ENCODE measurements at places on chromosomes 7 and 10.

GRCh38 chr7:4434306-4434705 is 247.8 kb upstream of the FOXK1 start:
- no peaks in the 10 kb centered on the region for H3K4me1 ChIP-seq
- no peak overlapping the region for H3K4me3 ChIP-seq
- no peaks in the 10 kb centered on the region for H3K36me3 ChIP-seq
- no peak for DNase-seq
- H3K27me3 ChIP-seq: no peaks in the 10 kb centered on the region
- no peak overlapping the region for H3K27ac ChIP-seq

- H3K36me3 ChIP-seq: peaks cover 7% of the 10 kb centered on the region
- H3K4me3 ChIP-seq: no peak overlapping the region
- no peaks in the 10 kb centered on the region for H3K27me3 ChIP-seq
- no peak overlapping the region for H3K27ac ChIP-seq
These were observed 28.8 kb downstream of the XPNPEP1 start for GRCh38 chr10:109894516-109894915.

DNA sequence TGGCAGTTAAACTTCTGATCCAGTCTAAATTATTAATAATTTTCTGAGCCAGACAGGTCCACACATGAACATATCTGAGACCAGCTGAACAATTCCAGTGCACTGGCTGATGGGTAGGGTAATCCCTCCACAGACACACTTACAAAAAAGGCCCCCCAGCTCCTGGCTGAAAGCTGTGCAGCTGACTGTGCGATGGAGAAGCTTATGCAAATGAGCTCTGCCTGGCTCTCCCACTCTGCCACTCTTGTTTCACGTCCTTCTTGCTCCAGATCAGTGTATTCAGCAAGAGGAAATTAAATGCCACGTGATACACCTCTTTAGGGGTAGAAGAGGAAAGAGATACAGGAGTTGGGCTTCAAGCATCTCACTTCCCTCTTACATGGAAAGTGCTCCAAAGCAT is 76.4 kb upstream of the FEZF1 start:
- H3K4me3 ChIP-seq: no peak overlapping the region
- no peak overlapping the region for H3K27ac ChIP-seq
- peaks cover 6% of the 10 kb centered on the region for H3K4me1 ChIP-seq
- H3K27me3 ChIP-seq: no peaks in the 10 kb centered on the region
- DNase-seq: no peak
- H3K36me3 ChIP-seq: no peaks in the 10 kb centered on the region

DNA sequence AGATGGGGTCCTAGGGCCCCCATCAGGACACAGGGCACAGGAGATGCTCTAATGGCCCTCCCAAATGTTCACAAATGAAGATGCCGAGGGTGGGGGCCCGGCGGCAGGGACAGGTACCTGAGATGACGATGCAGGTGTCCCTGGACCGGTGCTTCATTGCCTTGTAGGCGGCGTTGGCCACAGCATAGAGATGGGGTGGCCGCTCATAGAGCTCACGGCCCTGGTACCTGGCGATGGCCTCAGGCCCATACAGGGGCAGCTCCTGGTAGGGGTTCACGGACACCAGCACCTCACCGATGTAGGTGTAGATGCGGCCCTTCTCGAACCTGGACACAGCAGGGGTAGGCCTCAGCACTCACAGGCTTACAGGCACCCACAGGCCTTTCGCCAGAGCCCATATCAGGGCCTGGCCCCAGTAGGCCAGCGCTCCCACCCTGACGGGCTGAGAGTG is 2.0 kb downstream of the MYO1G start:
- H3K4me3 ChIP-seq: no peak overlapping the region
- no peaks in the 10 kb centered on the region for H3K27me3 ChIP-seq

GRCh38 chr7:54664235-54665228 is 94.5 kb downstream of the SEC61G start:
- peak; percentile 64 for DNase-seq
- H3K4me1 ChIP-seq: peaks cover 15% of the 10 kb centered on the region
- H3K27me3 ChIP-seq: peaks cover 26% of the 10 kb centered on the region
- H3K36me3 ChIP-seq: no peaks in the 10 kb centered on the region
- H3K27ac ChIP-seq: no peak overlapping the region

DNA sequence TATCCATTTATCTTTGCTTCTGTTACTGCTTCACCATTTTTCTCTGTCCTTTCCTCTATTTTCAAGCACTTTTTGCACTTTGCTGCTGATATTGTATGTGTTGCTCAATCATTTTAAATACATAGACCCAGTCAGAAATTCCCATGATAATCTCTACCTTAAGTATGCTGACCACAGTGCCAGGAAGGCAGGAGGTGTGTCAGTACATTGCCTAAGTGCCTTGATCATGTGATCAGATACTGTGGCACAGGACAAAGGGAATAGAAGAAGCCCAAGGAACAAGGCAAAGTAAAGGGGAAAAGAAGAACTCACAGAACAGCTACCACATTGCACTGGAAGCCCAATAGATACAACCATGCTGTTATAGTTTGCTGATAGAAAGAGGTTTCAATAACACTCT is 53.7 kb upstream of the CD36 start:
- H3K4me3 ChIP-seq: no peak overlapping the region
- no peaks in the 10 kb centered on the region for H3K27me3 ChIP-seq
- H3K36me3 ChIP-seq: no peaks in the 10 kb centered on the region
- DNase-seq: no peak
- H3K27ac ChIP-seq: no peak overlapping the region

DNA sequence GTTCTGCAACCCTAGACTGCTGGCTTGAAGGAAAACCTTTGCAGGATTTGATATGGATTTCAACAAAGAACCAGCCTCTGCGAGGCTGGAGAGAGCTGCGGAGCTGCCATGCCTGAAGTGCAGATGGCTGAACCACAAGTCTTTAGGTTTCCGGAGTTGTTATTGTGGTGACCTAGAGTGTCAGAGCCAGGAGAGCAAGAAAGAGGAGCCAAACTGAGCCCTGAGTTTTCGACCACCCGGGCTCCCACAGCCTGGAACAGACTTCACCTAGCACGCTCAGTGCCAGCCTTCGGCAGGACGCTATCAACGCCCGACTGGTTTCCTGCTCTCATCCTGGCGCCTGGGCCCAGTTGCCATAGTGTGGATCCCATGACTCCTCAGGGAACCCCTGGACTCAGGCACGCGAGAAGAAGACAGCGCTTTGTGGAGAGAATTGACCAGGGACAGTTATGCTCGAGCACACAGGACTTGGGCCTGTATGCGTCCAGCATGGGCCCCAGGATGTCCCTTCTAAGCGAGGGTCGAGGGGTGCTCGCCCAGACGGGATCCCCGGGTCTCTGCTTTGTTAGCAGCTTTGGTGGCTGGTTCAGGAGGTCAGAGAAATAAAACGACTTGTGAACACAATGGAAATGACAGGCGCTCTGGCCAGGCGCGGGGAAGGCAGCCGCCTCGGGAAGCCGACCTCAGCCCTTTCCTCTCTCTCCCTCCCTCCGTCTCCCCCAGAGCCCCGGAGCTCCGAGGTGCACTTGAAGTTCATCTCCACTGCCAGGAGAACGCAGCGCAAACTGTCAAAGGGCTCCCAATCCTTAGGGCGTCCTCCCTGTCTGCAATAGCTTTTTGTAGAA is 1.8 kb upstream of the GAD2 start:
- no peaks in the 10 kb centered on the region for H3K36me3 ChIP-seq
- no peak for DNase-seq
- H3K4me1 ChIP-seq: peaks cover 43% of the 10 kb centered on the region
- H3K27me3 ChIP-seq: peaks cover 71% of the 10 kb centered on the region
- H3K27ac ChIP-seq: no peak overlapping the region
- H3K4me3 ChIP-seq: peak overlapping the region; percentile 46

GRCh38 chr10:35378541-35379210 is 42.4 kb downstream of the CCNY start:
- H3K36me3 ChIP-seq: no peaks in the 10 kb centered on the region
- no peak overlapping the region for H3K4me3 ChIP-seq
- peaks cover 5% of the 10 kb centered on the region for H3K4me1 ChIP-seq
- no peak overlapping the region for H3K27ac ChIP-seq

DNA sequence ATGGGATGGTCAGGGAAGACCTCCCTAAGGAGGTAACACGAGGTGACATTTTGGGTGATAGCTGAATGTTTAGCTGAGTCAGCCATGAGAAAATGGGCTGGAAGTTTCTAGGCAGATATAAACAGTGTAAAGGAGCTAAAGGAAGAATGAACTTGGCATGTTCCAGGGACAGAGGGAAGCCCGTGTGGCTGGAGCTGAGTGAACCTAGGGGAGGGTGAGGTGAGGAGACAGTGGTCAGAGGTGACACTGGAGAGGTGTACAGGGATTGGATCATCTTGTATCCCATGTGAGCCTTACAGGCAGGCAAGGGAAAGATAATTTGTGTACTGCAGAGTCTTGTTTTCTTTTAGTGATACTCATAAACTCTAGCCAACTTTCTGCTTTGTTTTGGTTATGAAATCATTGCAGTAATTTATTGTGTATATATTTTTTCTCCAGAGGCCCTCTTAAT is 1.8 kb downstream of the STARD3NL start:
- H3K27ac ChIP-seq: no peak overlapping the region
- no peak overlapping the region for H3K4me3 ChIP-seq
- no peaks in the 10 kb centered on the region for H3K4me1 ChIP-seq
- no peak for DNase-seq
- no peaks in the 10 kb centered on the region for H3K27me3 ChIP-seq

GRCh38 chr10:118585234-118585633 is 10.2 kb downstream of the PRLHR start:
- no peaks in the 10 kb centered on the region for H3K36me3 ChIP-seq
- H3K27ac ChIP-seq: no peak overlapping the region
- DNase-seq: no peak
- no peaks in the 10 kb centered on the region for H3K27me3 ChIP-seq
- H3K4me3 ChIP-seq: no peak overlapping the region
- no peaks in the 10 kb centered on the region for H3K4me1 ChIP-seq

All from H1 (cell line).